ENCODE measurements at places on chromosomes 5 and 9. TPM values are rescaled to one million over a fixed set of nuclear protein-coding genes. Genes with fewer than 3 reads are reported as not detected.
A peak's percentile ranks its signal among the peaks of the same experiment; 100 is the strongest.

FAM151B gene
- total RNA-seq, result 3.8 TPM

NR5A1 gene
- total RNA-seq, result not detected

- DNase-seq, result no peak
Observed at GRCh38 chr5:96187309-96188027, 225.8 kb upstream of the ELL2 start.

WHRN gene
- 1.9 TPM for total RNA-seq

DNA sequence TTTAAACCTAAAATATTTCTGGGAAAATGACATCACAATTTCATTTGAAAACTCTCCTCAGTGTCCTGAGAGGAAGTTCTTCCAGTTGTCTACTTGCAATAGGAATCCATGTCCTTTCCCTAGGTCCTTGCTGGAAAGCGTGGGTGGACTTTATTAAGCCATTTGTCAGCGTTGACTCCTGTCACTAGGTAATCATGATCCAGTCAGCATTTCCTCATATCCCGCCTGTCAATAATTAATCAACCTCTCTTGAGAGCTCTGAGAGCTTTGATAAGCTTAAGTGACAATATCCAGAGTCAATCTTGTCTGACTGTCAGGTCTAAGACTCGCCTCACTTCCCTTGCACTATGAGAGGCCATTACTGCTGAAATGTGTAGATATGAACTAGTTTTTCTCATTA, 107.2 kb upstream of the SLIT3 start:
- DNase-seq, result no peak

DNA sequence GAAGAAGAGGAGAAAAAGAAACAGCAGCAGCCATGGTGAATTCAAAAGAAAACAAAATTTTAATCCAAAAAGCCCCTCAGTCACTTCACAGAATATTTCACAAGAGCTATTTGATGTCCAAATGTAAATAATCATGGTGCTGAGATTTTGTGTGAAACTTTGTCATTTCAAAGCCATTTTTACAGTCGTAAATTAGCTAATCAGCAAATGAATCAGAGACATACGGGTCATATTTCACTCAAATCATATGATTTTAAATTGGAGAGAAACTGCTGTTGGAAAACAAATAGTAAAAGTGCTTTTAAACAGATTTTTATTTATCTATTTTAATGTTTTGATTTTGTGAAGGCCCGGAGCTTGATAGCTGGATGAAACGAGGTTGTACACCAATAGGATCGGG, 101.4 kb upstream of the SMIM23 start:
- no peak for DNase-seq

DNA sequence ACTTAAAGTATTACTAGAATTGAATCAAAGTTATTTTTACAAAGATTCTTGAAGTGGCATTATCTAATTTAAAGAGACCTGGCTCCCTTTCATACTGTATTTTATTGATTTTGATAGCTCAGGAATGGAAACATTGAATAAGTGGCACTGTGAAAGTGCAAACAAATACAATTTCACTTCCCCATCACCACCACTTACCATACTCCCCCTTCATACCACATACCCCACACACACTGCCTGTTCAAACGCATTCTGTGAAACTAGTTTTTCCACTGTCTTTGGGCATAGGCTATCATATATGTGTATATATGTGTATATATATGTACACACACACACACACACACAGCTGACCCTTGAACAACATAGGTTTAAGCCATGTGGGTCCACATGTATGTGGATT, 62.1 kb upstream of the ATG10 start:
- DNase-seq, result no peak

MED22 gene
- total RNA-seq, result 21.9 TPM

DNA sequence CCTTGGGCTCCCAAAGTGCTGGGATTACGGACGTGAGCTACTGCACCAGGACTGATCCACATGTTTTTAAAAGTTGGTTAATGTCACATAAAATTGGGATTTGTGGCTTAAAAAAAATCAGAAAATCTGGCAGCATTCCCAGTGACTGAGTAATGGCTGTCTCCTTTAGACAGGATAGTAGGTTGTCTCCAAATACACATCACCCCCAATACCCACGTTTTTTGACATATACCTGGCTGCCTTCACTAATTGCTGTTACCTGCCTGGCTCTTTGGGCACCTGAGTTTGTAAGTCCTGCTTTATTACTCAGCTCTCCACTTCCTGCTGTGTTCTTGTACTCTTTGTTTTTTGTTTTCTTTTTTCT, 84.8 kb downstream of the KDM4C start:
- DNase-seq, result no peak

INSYN2B gene
- total RNA-seq, result 3.0 TPM

ALDH7A1 gene
- total RNA-seq, result 35.6 TPM

- DNase-seq, result peak; percentile 27
Observed at GRCh38 chr9:124078641-124079040, 67.1 kb downstream of the LHX2 start.

DNA sequence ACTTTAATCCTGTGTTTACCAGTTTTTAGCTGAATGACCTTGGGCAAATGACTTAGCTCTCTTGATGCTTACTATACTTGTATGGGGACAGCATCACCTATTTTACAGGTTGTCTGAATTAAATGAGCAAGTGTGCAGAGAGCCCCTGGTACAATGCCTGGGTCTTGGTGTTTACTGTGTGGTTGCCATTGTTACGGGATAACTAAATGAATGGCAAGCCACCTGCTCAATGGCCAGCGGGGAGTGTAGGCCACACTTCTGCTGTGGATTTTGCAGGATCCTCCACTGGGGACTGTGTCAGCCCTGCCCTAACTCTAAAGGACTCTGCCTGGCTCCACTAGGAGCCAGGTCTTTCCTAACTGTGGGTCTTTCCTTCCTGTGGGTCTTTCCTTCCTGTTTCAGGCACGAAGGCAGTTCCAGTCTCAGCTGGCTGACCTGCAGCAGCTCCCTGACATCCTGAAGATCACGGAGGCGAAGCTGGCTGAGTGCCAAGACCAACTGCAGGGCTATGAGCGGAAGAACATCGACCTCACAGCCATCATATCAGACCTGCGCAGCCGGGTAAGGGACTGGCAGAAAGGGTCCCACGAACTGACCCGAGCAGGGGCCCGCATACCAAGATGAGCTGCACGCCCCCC, 10.3 kb upstream of the GLE1 start:
- DNase-seq, result peak; percentile 74

DNA sequence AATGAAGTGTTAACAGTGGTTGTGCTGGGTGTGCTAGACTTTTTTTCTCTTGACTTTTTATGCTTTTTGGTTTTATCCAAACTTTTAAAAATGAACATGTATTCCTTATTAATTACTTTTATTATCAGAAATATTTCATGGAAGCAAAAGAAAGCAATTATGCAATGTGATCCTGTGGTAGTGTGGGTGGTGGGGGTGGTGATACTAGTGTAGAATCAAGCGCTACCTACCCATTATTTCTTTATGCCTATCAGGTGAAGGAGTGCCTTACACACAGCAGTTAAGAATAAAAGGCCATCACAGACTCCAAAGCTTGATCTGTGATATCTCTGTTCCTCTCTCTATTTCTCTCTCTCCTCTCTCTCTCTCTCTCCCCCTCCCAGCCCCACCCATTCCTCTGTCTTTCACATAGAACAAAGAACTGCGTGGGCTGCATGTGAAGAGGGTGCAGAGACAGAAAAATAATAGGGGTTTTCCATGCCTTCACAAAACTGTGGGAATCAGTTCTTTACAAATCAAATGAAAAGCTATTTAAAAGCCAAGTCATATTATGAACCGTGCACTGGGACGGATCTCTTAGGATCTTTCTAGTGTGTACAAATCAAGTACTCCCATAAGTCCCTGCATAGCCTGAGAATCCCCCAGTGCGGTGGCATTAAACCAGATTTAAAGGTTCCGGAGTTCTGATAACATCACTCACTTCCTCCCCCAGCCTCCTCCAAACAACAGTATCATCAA, 351.2 kb downstream of the RAB3C start:
- DNase-seq, result no peak

- no peak for DNase-seq
Observed at GRCh38 chr9:92947268-92948037, at the start of gene FGD3. Gene FGD3 (plus strand): TSS chr9:92947523. CDS start chr9:92976257, 28,734 bp downstream.

DNA sequence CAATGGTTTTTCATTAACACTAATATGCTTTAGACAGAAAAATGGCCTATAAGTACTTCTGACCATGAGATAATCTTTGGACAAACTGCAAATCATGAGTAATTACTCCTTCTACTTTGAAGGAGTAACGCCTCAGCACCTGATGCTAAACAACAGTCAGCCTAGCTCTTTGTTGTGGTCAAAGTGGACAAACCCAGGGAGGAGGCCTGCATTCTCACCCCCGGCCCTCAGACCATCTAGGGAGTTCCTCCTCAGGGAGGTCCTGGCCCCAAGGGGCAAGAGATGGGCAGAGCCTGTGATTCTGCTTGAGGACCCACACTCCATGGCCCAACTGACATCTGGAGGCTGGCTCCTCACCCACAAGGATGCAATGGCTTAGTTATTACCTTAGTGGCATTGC, 48.2 kb upstream of the ANGPTL2 start:
- DNase-seq, result no peak

- DNase-seq, result no peak
Observed at GRCh38 chr5:125576822-125577221, 830.4 kb upstream of the ZNF608 start.

GRCh38 chr5:87147441-87147840, 120.2 kb upstream of the RASA1 start:
- no peak for DNase-seq

- DNase-seq, result peak; percentile 22
Observed at GRCh38 chr5:36305571-36306326, 4.0 kb upstream of the RANBP3L start.

- DNase-seq, result no peak
Observed at GRCh38 chr5:7415587-7416535, 19.9 kb downstream of the ADCY2 start.

DNA sequence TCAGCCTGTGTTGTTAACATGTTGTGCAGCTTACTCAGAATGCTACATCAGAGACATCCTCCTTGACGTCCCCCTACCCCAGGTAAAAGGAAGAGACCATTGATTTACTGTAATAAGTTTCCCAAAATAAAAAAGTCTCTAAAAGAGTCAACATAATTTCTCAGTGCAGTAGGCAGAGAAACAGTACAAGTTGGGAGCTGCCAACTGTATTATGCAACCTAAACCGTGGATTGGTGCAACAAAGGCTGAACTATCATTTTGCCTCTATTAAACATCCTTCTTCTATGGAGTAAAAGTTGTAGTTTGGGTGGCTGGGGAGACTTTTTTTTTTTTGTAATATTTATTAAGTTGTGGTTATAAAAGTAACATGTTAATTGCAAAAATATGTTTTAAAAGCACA, 208.0 kb downstream of the NR3C1 start:
- no peak for DNase-seq

DNA sequence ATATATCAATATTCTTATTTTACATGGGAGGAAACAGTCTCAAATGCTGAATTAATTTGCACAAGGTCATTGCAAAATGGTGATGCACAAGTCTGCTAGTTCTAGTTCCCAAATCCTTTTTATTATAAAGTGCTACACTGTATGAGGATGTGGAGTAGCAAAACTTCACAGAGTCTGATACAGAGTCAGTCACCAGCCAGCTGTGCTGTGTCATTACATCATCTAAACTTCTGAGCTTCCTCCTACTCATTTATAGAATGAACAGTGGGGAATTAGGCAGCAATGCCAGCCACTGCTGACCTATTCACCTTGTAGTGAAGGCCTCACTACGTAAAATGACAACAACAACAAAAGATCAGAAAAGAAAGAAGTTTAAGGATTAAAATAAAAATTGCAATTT, 357.8 kb downstream of the TMEM167A start:
- no peak for DNase-seq

- no peak for DNase-seq
Observed at GRCh38 chr9:137967280-137967953, 89.8 kb downstream of the CACNA1B start.

- no peak for DNase-seq
Observed at GRCh38 chr9:127183814-127184582, 61.6 kb upstream of the ANGPTL2 start.

GRCh38 chr9:15453956-15454355, 31.3 kb downstream of the SNAPC3 start:
- no peak for DNase-seq

LPAR1 gene
- 0.53 TPM for total RNA-seq

GABRA1 gene
- total RNA-seq, result not detected

GRCh38 chr9:97556721-97557605, 55.5 kb downstream of the TMOD1 start:
- no peak for DNase-seq

- no peak for DNase-seq
Observed at GRCh38 chr9:121598965-121599871, 52.2 kb upstream of the DAB2IP start.

PTCD2 gene
- 9.3 TPM for total RNA-seq

DNA sequence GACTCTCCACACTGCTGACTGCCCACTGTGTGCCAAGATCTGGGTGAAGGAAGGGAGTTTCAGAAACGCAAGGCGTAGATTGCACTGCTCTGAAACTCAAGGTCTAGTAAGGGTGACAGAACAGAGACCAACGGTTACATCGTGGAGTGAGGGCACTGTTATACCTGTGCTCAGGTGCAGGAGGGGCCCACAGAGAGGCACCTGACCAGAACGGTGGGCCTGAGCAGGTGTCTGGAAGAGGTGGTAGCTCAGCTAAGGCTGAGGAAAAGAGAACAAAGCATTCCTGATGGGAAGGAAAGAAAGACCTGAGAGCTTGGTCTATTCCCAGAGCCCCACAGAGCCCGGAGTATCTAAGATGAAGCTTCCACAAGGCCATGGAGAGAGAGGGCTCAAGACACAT, 267.2 kb downstream of the MED10 start:
- DNase-seq, result no peak

DCANP1 gene
- not detected for total RNA-seq

GRCh38 chr5:116157902-116158301, 73.1 kb downstream of the COMMD10 start:
- no peak for DNase-seq

- no peak for DNase-seq
Observed at GRCh38 chr9:82865524-82865923, 197.4 kb downstream of the RASEF start.

DNA sequence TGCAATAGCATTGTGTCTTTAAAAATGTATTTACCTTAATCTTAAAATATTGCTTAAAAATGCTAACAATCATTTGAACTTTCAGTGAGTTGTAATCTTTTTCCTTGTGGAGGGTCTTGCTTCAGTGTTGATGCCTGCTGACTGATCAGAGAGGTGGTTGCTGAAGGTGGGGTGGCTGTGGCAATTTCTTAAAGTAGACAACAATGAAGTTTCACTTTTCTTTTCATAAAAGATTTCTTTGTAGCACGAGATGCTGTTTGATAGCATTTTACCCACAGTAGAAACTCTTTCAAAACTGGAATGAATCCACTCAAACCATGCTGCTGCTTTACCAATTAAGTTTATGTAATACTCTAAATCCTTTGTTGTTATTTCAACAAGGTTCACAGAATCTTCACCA, 50.8 kb downstream of the NR3C1 start:
- no peak for DNase-seq

DNA sequence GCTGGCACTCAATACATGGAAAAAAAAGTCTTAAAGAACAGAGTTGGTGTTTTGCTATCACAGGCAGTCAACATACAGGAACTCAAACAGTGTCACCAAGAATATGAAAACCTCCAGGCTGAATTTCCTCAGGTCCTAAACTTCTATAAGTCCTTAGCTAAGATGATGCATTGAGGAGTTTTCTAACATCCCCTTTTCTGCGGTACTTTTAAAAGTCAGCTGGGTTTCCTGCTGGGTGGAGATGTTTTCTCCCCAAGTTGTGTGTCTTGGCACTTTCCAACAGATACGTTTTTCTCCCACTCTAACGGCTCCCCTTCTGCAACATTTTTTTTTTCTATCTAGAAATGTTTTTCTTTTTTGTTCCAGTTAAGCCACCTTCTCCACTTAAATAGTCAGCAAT, 244.8 kb upstream of the HAPLN1 start:
- DNase-seq, result no peak

OLFML2A gene
- total RNA-seq, result 4.0 TPM

All from glomerular endothelial cell (primary cell).